ENCODE measurements at places on chromosomes 4 and X.

- no peak for DNase-seq
These were observed 190.3 kb upstream of the GATB start for GRCh38 chr4:151950993-151951670.

- DNase-seq, result no peak
These were observed 28.1 kb downstream of the SMIM43 start for GRCh38 chr4:121736735-121737351.

- no peak for DNase-seq
These were observed 133.0 kb downstream of the ZC4H2 start for GRCh38 chrX:64843224-64843623.

- DNase-seq, result no peak
These were observed 44.2 kb upstream of the RHOH start for GRCh38 chr4:40152637-40153036.

GRCh38 chrX:130885996-130886395, 17.0 kb downstream of the ENOX2 start:
- DNase-seq, result no peak

DNA sequence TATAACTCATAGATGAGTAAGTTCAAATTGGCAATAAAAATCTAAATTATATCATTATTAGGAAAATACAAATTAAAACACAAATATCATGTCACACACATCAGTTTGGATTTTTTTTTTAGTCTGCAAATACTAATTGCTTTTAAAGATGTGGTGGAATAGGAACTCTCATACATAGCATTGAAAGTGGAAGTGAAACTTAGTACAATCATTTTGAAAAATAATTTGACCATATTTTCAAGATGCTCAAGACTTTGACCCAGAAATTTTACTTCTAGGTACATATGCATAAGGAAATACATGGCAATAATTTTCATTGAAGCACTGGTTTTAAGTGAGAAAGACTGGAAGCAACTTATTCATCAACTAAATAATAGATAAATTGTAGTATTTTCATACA, 147.5 kb upstream of the SMIM31 start:
- DNase-seq, result no peak

DNA sequence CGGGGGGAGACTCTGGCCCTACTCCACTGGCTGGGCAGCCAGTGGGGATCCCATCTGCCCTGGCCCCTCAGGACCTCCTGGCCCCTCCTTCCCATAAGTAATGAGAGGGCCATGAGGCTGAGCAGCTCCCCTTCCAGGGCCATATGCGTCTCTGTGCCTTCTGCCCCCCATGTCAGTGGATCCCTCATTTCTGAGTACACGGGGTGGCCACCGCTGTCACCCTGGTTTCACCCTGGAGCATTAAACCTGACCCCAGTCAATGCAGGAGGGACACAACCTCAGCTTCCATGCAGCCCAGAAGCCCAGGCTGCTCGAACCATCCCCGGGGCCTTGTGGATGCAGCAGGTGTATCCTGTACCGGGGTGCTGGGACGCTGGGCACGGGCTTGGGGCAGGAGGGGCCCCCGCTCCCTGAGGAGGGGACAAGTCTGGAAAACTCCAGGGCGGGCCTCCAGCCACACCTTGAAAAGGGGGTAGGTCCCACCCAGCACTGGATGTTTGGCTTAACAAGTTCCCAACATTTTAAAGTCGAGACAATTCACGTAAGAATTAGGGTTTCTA, 24.2 kb downstream of the ATP5ME start:
- DNase-seq, result no peak

DNA sequence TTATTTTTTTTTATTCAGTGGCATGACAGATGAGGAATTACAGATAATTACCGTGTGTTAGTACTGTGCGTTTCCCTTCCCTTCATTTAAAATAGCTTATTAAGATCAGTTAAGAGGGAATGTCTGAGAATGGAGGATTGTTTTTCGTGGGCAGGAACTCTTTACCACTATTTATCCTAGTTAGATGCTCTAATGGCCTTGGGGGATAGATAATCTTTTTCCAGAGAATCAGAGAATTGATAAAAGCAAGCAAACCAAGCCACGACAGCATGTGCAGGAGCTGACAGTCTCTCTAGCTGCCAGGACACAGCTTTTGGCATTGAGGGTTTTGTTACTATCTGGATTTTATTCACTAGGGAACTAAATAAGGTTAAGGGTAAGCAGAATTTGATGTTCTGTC, 128.7 kb downstream of the DCLK2 start:
- DNase-seq, result no peak
